Activated naive CD4-positive, alpha-beta T cell (primary cell): ENCODE measurements at places on chromosomes 3 and 15.

DNA sequence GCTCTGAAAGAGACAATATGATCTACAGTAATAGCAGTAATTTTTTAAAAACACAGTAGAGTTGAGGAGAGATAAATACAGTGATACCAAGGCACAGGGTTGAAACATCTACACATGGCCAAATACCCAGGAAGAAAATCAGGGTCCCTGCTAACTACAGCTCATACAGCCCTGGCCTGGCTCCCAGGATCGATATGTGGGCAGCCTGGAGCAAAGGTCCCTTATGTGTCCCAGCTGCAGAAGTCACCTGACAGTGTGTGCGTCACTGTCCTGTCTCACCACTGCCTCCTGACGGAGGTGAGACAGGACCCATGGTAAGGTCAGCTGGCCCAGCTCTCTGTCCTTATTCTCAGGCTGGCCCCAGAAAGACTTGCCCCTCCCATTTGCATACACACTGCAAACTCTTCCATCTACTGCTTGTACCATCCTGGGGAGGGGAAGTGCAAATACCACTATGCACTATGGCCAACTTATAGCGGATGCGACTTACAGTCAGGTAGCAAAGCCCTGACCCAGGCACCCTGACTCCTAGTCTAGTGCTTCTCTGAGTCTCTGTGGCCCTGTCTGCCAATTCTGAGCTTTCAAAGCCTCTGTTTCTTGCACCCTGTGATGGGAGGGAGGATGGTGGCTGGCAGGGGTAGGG, 22.0 kb upstream of the BCL2L10 start:
- DNase-seq = no peak

DNA sequence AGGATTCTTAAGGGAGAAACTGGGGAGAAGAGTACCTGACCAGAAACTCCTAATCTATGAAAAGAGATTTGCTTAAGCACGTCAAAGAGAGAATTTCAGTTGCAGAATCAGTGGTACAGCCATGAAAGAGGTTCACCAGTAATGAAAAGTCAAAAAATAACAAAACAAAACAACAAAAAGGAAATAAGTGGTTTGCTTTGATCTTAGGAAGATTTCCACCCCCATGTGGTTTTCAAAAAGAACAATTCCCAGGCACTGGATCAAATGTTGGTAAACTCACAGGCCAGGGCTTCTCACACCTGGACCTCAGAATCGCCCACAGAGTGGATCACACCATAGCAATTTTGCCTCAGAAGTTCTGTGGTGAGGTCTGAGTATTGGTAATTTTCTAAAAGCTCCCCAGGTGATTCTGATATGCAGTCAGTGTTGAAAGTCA, 67.5 kb downstream of the TMEM39A start:
- no peak for DNase-seq

DNA sequence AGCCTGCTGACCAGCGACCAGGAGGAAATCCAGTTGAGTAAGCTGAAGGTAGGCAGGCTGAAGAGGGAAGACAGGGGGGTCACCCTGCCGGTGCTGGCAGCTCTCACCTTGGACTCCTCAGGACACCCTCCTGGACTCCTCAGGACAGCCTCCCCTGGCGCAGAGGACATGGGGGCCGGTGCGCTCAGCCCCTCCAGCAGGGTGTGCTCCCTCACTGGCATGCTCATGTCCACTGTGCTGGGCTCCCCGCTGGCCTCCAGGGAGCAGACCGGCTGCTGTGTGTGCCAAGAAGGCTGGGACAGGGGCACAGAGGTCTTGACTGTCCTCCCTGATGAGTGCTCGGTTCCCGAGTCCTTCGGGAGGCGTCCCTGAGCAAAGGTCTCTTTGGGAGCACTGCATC, 183.6 kb downstream of the ATP10A start:
- DNase-seq = no peak

DNA sequence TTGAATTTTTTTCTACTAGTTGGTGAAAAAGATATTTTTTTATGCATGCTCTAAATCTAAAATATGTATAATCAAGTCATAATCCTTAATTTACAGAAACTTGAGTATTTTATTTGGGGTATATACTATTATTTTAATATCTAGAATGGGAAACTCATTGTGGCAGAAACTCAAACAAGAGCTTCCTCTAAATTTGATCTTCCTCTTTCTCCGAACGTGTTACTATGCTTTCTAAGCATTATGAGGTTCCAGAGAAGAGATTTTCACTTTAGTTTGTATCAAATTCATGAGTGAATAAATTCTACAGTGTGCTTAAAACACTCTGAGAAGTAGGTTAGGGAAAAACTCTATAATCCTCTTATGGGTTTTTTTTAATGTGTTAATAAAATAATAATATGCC, 173.1 kb downstream of the POTEB3 start:
- DNase-seq = no peak

DNA sequence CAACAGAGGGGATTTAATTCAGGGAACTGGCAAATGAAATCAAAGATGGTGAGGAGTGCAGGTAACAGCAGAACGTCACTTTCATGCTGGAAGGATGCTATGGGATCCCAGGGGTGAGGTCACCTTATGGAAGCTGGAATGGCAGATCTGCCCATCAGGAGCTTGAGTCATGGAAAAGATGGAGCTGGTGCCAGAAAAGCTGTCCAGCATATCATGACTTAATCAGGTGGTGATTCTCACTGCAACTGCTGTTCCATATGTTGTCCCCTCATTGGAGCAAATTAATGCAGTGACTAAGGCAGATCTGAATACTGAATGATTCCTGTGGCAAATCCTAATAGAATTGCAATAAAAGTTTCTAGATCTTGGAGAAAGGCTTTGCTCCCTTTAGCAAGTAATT, 38.4 kb downstream of the HHLA2 start:
- no peak for DNase-seq

DNA sequence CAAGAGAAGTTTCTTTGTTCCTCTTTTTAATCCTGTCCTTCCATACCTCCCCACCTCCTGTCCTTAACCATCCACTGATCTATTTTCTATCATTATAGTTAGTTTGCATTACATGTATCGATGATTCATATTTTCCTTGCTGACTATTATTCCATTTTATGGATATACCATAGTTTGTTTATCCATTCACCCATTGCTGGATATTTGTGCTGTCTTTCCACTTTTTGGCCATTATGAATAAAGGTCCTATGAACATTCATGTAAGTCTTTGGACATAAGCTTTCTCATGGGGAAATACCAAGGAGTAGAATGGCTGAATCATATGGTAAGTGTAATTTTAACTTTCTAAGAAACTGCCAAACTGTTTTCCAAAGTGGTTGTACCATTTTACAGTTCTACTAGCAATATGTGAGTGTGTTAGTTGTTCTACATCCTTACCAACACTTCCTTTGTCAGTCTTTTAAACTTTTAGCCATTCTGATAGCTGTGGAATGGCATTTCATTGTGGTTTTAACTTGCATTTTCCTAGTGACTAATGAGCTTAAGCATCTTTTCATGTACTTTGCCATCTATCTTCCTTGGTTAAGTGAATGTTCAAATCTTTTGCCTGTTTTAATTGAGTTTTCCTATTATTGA, 11.7 kb downstream of the ATP6V1A start:
- no peak for DNase-seq

- no peak for DNase-seq
Measured at GRCh38 chr3:53773021-53773436, 73.2 kb downstream of the CHDH start.

DNA sequence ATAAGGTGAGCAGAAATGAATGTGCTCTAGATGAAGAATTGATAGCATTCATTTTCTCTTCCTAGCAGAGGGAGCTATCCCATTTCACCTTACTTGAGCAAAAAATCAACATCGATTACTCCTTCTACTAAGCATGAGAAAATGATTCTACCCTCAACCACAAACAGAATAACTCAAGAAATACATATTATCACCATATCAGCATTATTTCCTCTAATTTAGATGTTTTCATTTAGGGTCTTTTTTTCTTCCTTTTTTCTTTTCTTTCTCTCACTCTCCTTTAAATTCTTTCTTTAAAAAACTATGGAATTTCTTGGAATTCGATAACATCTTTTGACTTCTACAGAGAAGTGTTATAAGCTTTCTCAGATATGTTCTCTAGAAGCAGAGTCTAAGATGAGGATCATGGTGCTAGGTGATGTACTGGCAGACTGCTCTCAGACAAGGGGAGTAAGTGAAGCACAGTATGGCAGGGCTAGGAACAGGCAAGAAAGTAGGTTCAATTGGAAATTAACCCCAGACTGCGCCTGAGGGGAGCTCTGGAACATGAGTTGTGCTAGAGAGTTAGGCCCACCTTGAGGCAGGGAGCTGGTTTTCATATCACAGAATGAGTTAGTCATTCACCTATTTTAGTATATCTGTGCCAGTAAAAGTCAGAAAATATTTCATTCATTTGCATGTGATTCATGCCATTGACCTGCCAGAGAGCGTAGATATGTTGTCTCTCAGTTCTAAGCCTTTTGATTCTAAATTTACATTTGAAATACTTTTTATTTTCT, 279.2 kb upstream of the KCNH8 start:
- no peak for DNase-seq

DNA sequence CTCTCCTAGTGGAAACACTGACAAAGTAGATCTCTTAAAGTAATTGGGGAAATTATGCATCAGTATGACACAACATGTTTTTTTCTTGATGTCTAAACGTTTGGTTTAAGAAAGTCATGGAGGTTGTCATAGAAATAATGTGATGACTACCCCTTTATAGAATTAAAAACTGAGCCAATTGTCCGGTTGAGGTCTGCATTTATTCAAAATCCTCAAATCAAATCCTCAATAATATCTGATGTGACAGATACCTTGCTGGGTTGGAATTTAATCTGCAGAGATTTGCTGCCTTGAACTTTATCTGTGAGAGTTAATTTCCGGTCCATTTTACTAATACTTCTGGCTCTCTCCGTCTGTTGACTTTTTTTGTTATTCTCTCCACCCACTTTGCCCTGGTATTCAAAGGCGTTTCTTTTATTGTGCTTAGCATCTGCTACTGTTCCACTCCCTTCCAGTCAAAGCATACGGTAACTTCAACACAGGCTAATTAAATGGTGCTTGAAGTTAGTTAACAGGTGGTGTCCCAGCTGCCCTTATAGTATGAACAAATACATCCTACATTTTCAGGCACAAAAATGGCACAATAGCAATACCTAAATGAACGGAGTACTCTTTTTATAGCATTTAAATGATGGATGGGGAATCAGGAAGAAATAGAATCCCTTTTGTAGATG, 628.3 kb downstream of the ROBO1 start:
- DNase-seq = no peak

- DNase-seq = no peak
Measured at GRCh38 chr15:83205725-83206324, 1.8 kb downstream of the HDGFL3 start.

GRCh38 chr3:133892541-133893231, 3.0 kb downstream of the RAB6B start:
- DNase-seq = no peak

DNA sequence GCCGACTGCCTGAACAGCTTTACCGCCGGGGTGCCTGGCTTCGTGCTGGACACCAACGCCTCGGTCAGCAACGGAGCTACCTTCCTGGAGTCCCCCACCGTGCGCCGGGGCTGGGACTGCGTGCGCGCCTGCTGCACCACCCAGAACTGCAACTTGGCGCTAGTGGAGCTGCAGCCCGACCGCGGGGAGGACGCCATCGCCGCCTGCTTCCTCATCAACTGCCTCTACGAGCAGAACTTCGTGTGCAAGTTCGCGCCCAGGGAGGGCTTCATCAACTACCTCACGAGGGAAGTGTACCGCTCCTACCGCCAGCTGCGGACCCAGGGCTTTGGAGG, 815 bp downstream of the SPINT1 start:
- no peak for DNase-seq

GRCh38 chr15:52162260-52162659, 28.9 kb downstream of the GNB5 start:
- no peak for DNase-seq

DNA sequence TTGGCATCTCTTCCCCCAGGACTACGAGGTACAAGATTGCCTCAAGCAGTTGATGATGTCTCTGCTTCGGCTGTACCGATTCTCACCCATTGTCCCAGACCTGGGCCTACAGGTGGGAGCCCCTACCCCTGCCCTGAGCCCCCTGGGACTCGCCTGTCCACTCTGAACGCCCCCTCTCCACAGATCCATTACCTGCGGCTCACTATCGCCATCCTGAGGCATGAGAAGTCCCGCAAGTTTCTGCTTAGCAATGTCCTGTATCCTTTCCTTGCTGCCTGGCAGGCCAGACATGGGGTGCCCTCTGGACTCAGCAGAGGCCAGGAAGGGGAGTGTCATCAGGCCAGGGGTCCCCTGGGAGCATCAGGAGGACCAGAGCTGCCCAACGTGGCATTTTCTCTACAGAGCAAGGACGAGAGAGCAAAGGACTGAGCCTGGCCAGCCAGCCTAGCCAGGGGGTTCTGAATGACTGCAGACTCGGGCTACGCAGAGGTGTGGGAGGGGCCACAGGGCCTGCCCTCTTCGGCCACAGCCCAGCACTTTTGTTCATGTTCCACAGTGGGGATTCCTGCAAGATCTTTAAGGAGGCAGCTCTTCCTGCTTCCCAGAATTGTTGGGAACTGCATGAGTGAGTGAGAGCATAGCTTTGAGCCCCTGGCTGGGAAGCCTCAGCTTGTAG, 11.2 kb downstream of the RNF123 start:
- no peak for DNase-seq

DNA sequence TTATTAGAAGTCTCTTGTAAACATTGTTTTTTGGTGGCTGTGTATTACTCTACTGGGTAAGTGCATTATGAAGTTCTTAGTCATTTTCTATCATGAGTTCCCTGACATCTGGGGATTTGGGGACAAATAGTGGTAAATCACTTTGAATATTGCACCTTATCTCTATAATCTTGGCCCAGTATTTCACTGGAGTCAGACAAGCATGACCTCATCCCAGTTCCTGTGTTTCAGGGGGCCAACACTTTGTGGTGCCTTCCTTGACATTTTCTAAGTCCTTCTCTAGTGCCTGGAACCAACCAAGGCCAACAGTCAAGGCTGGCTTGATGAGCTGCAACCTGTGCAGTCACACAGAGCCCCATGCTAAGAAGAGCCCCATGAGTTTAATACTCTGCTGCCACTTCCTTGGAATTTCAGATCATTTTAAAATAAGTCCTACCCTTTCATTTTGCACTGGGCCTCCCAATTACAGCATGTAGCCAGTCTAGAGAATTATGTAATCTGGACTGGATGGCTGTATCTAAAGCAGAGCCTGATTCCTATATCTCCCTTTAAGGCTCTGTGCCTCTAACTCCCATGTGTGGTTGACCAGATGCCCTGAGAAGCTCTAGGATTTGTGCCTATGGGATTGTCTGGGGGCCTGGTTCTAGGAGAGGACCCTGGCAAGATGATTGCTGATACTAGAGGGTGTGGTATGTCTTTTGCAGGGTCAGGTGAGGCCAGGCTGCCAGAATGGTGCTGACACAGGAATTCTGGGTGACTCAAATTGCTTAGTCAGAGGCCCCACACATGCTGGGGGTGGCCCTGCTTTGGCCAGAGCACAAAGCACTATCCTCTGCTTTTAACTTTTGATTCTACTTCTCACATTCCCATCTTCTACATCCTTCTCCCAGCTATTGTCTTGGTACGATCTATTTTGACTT, 319.6 kb upstream of the TBC1D5 start:
- DNase-seq = no peak

- no peak for DNase-seq
Measured at GRCh38 chr3:16432714-16433113, 80.8 kb downstream of the RFTN1 start.
